ENCODE measurements at places on chromosomes 16 and 17. TPM values are rescaled to one million over a fixed set of nuclear protein-coding genes. Genes with fewer than 3 reads are reported as not detected.

Gene ANKRD40CL
- total RNA-seq: not detected

GRCh38 chr16:53566552-53567245 is 63.7 kb upstream of the AKTIP start:
- DNase-seq: no peak

GRCh38 chr16:29320274-29320999 is 86.1 kb downstream of the NPIPB11 start:
- DNase-seq: no peak

DNA sequence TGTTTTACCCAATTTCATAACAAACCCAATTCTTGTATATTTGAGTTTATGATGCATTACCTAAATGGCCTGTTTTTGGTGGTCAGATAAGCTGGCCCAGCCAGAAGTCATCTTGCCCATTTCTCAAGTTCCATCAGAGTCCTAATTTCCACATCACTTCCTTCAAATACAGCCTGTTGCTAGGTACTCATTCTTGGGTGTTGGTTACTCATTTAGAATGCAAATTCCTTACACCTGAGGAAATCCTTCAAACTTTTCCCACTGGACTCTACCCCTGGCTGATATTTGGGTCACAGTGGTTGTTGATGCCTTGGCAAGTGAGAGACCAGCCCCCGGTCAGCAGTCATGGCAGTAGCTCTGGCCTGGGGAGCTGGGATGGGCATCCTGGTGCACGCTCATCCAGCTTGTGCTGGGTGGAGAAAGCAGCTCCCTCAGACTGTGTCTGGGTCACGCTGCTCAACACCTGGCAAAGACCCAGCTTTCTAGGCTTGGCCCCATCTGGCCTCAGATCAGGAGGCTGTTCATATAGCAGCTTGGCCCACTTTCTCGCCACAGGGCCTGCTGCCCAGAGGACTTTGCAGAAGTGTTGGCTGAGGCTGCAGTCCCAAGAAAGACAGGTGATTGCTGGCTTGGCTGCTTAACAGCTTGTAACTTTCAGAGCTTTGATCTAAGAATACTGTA is 25.8 kb downstream of the WSB1 start:
- DNase-seq: no peak

DNA sequence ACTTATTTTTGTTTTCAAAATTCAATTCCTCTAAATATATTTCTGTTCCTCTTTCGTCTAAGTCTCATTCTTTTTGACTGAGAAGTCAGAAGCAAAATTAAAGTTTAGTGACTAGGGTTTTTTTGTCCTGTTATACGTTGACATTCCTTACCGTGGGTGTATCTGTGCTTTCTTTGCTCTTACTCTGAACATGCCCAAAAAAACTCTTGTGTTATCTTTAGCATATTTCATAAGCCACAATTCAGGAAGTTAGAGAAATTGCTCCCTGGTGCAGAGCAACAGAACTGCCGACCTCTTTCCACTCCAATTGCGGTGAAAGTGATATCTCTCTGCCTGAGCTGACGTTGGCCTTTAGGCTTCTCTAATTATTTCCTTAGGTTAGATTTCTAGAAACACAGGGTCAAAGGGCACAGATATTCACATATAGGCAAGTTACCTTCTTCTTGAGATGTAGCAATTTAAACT is 65.7 kb downstream of the CENPV start:
- no peak for DNase-seq

All from activated naive CD4-positive, alpha-beta T cell treated with anti-CD3 and anti-CD28 coated beads, Interleukin-2, amount 50 U/mL, for 72 hours (primary cell).